Aorta (tissue), 5 donors: ENCODE measurements at places on chromosomes 7 and 10. TPM values are rescaled to one million over a fixed set of nuclear protein-coding genes. Genes with fewer than 3 reads are reported as not detected.

- no peaks in the 10 kb centered on the region for H3K4me1 ChIP-seq
- H3K4me3 ChIP-seq = peak overlapping the region; percentile 20
- H3K27me3 ChIP-seq = no peaks in the 10 kb centered on the region
These were observed 5.0 kb downstream of the TWIST1 start for GRCh38 chr7:19112274-19113001.

GRCh38 chr10:98029149-98030092 lies 1.0 kb downstream of the CRTAC1 start:
- H3K36me3 ChIP-seq = no peaks in the 10 kb centered on the region
- H3K4me3 ChIP-seq = no peak overlapping the region
- DNase-seq = no peak
- no peaks in the 10 kb centered on the region for H3K4me1 ChIP-seq
- no peak overlapping the region for H3K27ac ChIP-seq

DNA sequence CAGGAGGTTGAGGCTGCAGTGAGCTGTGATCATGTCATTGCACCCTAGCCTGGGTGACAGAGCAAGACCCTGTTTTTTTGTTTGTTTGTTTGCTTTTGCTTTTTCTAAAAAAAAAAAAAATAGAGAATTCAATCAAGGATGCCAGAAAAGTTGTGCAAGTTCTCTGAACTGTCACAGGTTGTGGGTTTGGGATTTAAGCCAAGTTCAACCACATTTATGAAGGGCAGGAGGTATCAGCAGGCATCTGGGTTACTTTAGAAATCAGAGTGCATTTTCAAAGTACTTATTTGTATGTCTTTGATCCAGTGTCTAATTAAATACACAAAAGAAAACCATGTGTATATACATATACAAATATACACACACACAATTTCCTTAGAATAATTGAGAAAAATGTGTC lies 151.2 kb upstream of the MINDY3 start:
- H3K4me1 ChIP-seq = no peaks in the 10 kb centered on the region
- no peaks in the 10 kb centered on the region for H3K27me3 ChIP-seq
- no peak overlapping the region for H3K27ac ChIP-seq
- H3K36me3 ChIP-seq = no peaks in the 10 kb centered on the region

- H3K27me3 ChIP-seq = no peaks in the 10 kb centered on the region
- no peak for DNase-seq
- no peaks in the 10 kb centered on the region for H3K4me1 ChIP-seq
These were observed 88.3 kb upstream of the ANTXRL start for GRCh38 chr10:46198516-46198915.

DNA sequence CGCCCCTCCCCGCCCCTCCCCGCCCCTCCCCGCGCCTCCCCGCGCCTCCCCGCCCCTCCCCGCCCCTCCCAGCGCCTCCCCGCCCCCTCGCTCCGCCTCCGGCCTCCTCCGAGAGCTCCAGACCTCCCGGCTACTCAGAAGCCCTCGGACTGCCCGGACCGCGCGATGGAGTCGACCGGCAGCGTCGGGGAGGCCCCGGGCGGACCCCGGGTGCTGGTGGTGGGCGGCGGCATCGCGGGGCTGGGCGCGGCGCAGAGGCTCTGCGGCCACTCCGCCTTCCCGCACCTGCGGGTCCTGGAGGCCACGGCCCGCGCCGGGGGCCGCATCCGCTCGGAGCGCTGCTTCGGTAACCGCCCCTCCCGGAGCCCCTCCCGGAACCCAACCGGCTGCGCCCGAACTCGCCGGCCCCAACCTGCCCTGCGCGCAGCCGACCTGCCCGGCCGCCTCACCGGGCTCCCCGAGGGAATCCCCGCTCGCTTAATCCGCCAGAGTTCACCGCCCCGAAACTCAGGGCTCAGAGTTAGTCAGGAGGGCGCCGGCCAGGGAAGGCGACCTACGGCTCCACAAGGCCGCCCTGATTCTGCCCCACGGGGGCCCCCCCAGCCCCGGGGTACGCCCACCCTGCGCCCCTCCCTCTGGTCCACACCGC lies at the start of gene PAOX:
Gene PAOX (plus strand): TSS at position 111 of the 649 bp plus-strand sequence. CDS start 55 bp downstream, at position 166.
- H3K27ac ChIP-seq = peak within 1 kb of the TSS; percentile 4
- peak; percentile 87 for DNase-seq
- H3K36me3 ChIP-seq = peaks cover 3% of the 10 kb centered on the region

DNA sequence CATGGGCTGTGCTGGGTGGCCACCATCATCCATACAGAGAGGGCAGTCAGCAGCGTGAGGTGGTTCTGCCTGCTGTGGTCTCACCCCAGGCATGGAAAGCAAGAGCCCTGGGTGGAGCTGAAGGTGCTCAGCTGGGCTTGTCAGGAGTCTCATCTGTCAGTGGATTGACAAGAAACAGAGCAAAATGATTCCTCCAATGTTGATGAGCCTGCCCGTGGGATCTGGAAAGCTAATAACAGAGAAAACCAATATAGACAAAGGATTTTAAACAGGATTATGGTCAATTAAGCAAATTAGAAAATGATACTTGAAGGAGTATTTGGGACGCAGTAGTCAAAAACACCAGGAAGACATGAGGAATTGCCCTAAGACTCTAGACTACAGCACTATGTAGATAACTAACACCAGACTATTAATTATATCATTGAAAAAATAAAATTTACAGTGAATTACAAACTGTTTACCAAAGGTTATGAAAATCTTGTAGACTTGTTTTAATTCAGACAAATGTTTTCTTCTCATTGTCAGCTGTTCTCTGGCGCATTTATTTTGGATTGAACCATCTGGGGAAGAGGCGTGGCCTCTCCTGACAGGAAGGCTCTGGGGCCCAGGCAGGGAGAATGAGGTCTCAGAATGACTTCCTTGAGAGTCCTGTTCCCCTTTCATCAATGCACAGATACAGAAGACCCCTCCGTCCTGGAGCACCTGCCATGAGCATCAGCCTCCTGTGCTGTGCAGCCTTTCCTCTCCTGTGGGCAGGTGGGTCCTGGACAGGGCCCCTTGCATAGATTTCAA lies 211.2 kb upstream of the PRSS58 start:
- no peaks in the 10 kb centered on the region for H3K4me1 ChIP-seq
- H3K4me3 ChIP-seq = no peak overlapping the region
- no peak overlapping the region for H3K27ac ChIP-seq
- H3K27me3 ChIP-seq = no peaks in the 10 kb centered on the region

GRCh38 chr10:79170993-79171392 lies 102.2 kb downstream of the ZMIZ1 start:
- no peaks in the 10 kb centered on the region for H3K4me1 ChIP-seq
- no peaks in the 10 kb centered on the region for H3K27me3 ChIP-seq
- no peak for DNase-seq
- H3K4me3 ChIP-seq = no peak overlapping the region

DNA sequence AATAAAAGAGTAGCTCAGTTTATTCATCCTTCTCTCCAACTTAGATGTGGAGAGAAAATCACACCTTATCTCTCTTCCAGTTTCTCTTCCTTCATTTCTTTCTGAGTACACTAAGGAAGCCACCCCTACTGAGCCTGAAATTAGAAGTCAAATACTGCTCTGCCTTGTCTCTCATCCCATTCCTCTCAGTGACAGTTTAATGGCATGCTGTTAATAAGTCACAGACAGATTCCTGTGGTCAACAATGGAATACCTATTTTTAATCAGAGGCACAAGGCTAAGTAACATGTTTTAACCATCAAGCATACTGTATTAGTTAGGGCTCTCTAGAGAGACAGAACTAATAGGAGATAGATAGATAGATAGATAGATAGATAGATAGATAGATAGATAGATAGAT lies 253.2 kb downstream of the HTR7 start:
- H3K36me3 ChIP-seq = no peaks in the 10 kb centered on the region
- DNase-seq = no peak
- H3K27me3 ChIP-seq = no peaks in the 10 kb centered on the region

GRCh38 chr7:64887756-64888508 lies 15.1 kb upstream of the ZNF273 start:
- H3K27ac ChIP-seq = no peak overlapping the region
- H3K36me3 ChIP-seq = no peaks in the 10 kb centered on the region
- no peak overlapping the region for H3K4me3 ChIP-seq
- H3K27me3 ChIP-seq = no peaks in the 10 kb centered on the region

DNA sequence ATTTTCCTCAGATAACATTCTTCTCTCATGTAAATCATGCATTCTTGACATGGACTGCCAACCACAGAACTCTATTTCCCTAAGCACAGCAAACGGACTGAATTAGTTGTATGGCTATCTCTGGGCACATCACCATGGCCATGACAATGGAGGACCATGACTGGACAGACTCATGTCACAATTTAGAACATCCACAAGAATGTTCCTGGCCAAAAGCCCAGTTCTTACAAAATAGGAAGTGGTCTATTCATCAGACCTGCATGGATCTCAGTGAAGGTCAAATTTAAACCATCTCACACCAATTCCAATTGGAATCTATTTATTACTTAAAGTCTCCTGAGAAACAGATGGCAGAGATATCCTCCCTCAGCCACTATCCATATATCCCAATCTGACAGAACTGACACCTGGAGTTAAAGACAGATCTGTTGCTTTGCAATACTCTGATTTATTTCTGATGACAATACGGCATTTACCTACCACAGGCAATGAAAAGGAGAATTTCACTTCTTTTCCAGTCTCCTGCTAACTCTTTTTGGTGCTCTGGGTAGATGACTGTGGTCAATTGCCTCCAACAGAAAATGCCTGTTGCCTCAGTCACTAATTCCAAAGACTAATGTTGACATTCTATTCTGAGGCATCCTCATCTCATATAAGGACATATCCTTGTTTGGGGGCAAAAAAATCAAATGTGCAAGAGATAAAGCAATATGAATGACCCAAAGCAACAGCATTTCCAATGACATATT lies 254.8 kb downstream of the HTR7 start:
- H3K36me3 ChIP-seq = no peaks in the 10 kb centered on the region
- no peak for DNase-seq
- H3K27ac ChIP-seq = no peak overlapping the region
- no peak overlapping the region for H3K4me3 ChIP-seq

GRCh38 chr10:126838316-126838715 lies 66.9 kb upstream of the DOCK1 start:
- no peak overlapping the region for H3K4me3 ChIP-seq
- no peak overlapping the region for H3K27ac ChIP-seq
- no peaks in the 10 kb centered on the region for H3K4me1 ChIP-seq

DNA sequence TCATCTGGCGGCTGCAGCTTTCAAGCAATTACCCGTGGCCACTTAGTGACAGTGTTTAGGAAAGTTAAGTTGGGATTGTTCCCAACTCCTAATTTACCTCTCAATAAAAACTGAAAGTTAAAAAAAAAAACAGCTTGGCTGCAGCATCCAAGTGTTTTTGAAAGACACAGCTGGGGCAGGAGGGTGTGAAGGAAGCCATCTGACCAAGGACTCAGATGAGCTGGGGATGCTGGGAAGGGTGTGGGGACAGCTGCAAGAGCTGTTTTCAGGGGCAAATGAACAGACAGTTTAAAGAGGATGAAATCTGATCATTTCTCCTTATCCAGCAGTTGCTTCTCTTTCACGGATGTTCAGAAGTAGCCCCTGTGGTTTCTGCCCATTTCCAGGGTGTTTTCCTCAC lies 129.2 kb upstream of the CDCA7L start:
- no peaks in the 10 kb centered on the region for H3K4me1 ChIP-seq
- no peak overlapping the region for H3K4me3 ChIP-seq
- no peak for DNase-seq
- no peak overlapping the region for H3K27ac ChIP-seq

GRCh38 chr7:84138411-84138810 lies 56.2 kb downstream of the SEMA3A start:
- H3K36me3 ChIP-seq = no peaks in the 10 kb centered on the region
- no peak for DNase-seq
- H3K27me3 ChIP-seq = no peaks in the 10 kb centered on the region
- H3K4me3 ChIP-seq = no peak overlapping the region
- H3K4me1 ChIP-seq = no peaks in the 10 kb centered on the region

DNA sequence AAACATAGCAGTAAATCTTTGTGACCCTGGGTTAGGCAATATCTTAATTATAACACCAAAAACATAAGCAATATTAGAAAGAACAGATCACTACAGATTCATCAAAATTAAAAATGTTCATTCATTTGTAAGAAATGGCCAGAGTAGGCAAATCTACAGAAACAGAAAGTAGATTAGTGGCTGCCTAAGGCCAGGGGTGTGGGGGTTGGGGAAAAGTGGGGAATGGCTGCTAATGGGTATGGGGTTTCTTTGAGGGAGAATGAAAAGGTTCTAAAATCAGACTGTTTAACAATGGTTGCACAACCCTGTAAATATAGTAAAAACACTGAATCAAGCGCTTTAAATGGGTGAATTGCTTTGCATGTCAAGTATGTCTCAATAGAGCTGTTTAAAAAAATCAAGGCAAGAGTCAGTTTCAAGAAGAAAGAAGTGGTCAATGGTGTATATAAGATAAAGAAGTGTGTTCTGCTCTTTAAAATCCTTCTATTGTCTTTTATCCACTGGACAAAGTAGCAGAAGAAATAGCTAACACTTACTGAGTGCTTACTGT lies 42.6 kb downstream of the CDK6 start:
- H3K4me3 ChIP-seq = no peak overlapping the region
- H3K4me1 ChIP-seq = peaks cover 9% of the 10 kb centered on the region
- H3K27me3 ChIP-seq = no peaks in the 10 kb centered on the region
- no peak for DNase-seq
- no peaks in the 10 kb centered on the region for H3K36me3 ChIP-seq
- no peak overlapping the region for H3K27ac ChIP-seq

DNA sequence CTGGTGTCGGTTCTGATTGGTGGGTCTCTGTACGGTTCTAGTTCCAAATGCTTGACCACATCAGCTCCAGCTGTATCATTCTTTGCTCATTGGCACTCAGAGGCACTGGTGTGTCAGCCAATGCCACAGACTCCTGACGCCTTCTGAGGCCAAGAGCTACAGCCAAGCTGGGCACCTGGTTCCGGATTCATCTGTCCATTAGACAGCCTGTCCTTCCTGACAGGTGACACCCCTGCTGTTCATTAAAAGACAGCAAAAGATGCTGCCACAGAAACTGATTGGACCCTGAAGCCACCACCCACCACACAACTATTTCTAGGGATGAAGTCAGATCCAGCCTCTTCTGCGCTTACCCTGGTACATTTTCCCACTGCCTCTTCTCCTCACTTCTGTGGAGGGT lies 35.6 kb downstream of the COL13A1 start:
- DNase-seq = no peak
- H3K36me3 ChIP-seq = no peaks in the 10 kb centered on the region
- no peak overlapping the region for H3K27ac ChIP-seq
- H3K27me3 ChIP-seq = no peaks in the 10 kb centered on the region
- H3K4me3 ChIP-seq = no peak overlapping the region

GRCh38 chr10:78515038-78515872 lies 481.6 kb downstream of the RPS24 start:
- no peaks in the 10 kb centered on the region for H3K36me3 ChIP-seq
- H3K4me3 ChIP-seq = no peak overlapping the region
- H3K4me1 ChIP-seq = no peaks in the 10 kb centered on the region
- peak; percentile 69 for DNase-seq
- H3K27me3 ChIP-seq = no peaks in the 10 kb centered on the region
- H3K27ac ChIP-seq = no peak overlapping the region

GRCh38 chr10:5570979-5571810 lies 46.4 kb downstream of the CALML3 start:
- no peak overlapping the region for H3K27ac ChIP-seq
- no peaks in the 10 kb centered on the region for H3K4me1 ChIP-seq
- no peak overlapping the region for H3K4me3 ChIP-seq
- no peaks in the 10 kb centered on the region for H3K36me3 ChIP-seq

GIMAP5 gene
- 18.8 TPM for total RNA-seq

HPS6 gene
- total RNA-seq = 15.0 TPM

TMEM72 gene
- not detected for total RNA-seq

AKR1D1 gene
- total RNA-seq = not detected

GRID2IP gene
- 0.39 TPM for total RNA-seq

TMEM243 gene
- total RNA-seq = 37.7 TPM

CPN1 gene
- total RNA-seq = not detected

TMEM196 gene
- total RNA-seq = 0.29 TPM
